ENCODE measurements at places on chromosomes 12 and 14.

GRCh38 chr12:21300632-21301031 lies 34.1 kb downstream of the SLCO1A2 start:
- DNase-seq: no peak

- DNase-seq: no peak
These were observed 59.1 kb downstream of the RASSF3 start for GRCh38 chr12:64669270-64669842.

DNA sequence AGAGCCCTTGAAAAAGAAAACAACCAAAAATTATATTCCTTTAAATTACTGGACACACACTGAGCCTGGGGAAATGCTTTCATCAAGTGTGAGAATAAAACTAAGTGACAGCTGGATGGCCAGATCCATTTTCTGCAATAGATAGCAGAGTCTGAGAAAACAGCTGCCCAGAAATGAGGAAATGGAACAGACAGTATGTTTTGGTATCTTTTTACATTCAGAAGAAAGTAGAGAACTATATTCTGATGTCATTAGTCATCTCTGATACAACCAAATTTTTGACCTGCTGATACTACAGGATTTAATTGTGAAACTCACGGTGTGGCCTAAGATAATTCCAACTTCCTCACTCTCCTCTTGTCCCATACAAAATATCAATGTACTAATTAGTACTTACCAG lies 78.2 kb downstream of the HMGA2 start:
- no peak for DNase-seq

DNA sequence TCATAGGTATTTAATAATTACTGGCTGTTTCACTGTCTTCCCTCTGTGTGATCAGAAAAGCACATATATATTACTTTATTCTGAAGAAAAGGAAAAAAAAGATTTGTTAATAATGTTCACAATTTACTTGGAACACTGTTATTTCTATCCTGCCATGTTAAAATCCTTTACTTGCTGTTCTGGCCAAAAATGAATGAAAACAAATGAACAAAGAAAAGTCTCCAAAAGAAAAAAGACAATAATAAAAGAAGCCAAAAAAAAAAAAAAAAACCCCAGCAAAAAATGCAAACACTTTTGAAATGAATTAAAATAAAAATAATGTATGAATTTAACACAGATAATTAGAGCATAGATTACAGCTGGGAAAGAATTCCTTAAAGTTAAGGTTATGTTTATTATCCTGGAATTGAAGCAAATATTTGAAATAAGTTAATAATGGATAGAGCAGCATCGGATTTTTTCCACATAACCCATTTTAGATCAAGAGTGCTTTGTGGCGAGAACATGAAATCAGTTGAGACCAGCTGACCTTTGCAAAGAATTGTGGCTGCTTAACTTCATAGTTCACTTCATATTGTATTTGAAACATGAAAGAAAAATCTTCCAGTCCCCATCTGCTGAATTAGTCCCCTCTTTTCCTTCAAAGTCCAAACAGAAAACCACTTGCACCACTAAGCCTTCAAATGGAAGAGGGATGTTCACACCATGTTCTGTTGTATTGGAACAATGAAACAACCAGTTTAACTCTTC lies 444.8 kb downstream of the ADAMTS20 start:
- DNase-seq: no peak

DNA sequence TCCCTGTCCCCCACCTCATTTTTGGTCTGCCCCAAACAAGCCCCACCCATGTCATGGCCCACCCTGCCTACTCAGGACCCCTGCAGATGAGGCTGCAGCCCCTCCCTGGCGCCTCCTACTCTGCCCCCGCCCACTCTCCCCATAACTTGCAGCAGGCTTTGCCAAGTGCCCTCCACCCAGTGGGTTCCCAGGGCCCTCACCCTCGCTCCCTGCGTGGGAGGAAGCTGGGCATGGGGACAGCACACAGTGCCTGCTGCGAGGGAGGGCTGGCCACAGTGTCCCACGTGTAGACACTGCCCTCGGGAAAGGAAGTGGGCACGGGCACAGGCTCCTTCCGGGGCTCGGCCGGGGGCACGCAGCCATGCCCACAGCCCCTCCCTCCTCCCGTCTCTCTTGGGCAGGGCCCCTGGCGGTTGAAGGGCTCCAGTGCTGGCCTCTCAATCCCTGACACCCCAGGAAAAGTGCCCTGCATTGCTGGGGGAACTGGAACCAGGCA lies 9.4 kb downstream of the AKT1 start:
- no peak for DNase-seq

DNA sequence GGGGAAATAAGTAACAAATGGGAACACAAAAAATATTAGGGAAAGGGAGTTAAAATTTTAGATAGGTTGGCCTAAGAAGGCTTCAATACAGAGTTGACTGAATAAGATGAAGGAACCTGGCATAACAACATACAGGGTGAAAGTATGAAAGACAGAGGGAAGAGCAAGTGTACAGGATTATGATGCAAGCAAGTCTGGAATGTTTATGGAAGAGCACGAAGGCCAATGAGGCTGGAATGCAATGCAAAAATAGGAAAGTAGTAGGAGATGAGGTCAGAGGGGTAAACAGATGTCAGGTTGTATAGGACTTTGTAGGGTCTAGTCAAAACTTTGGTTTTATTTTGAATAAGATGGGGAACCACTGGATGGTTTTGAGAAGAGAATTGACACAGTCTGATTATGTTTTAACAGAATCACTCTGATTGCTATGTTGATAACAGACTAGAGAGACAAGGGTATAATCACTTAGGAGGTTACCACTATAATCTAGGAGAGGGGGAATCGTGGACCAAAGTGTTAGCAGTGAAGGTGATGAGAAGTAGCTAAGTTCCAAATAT lies 96.8 kb downstream of the OSBPL8 start:
- no peak for DNase-seq

GRCh38 chr12:52353766-52354165 lies 13.5 kb downstream of the KRT85 start:
- DNase-seq: no peak

GRCh38 chr12:4796694-4797482 lies 76.7 kb downstream of the GALNT8 start:
- DNase-seq: no peak

GRCh38 chr14:81018251-81018650 lies 62.8 kb downstream of the TSHR start:
- DNase-seq: no peak

DNA sequence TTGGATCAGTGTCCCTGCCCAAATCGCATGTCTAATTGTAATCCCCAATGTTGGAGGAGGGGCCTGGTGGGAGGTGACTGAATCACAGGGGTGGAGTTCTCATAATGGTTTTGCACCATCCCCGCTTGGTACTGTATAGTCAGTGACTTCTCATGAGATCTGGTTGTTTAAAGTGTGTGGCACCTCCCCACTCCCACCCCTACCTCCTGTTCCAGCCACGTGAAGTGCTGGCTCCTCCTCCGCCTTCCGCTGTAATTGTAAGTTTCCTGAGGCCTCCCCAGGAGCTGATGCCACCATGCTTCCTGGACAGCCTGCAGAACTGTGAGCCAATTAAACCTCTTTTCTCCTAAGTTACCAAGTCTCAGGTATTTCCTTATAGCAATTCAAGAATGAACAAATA lies 67.2 kb downstream of the FERMT2 start:
- no peak for DNase-seq

DNA sequence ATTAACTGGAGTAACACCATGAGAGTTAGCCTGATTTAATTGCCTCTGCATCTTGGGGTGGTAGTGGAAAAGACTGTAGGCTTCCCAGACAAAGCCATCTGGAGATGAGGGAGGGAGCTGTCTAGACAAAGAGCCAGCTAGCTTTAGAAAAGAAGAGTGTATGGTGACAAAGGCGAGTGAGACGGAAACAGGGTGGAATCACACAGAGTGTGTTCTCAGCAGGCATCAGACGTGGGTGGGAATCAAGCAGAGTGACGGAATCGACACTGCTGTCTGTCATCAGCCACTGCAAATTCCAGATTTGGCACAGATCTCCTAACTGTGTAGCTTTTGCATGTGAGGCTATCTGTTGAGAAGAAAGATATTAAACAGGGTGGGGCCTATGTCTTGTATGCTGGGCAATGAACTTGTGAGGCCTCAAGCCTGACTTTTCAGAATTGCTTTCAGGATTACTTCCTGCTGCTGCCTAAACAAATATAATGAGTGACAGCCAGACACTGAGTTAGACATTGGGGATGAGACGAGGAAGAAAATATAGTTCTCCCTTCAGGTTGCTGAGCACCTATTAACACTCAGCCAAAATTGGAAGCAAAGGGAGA lies 236.5 kb upstream of the GRIP1 start:
- peak; percentile 40 for DNase-seq

DNA sequence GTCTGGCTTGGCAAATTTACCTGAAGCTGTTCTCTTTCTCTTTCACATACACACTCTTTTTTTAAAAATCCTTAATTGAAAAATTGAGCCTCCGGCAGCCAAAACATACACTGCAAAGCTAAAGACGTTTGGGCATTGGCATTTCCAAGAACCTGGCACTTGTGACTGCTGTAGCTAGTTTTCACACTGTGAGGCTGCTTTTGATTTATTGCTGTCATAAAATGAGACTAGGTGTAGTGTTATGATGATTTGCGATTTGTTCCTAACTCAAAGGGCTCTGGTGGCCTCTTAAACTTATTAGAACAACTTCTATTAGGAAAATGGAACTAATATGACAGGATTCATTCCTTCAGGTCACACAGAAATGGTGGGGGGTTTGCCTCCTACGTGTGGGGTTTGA lies 377.1 kb upstream of the FAR2 start:
- no peak for DNase-seq

DNA sequence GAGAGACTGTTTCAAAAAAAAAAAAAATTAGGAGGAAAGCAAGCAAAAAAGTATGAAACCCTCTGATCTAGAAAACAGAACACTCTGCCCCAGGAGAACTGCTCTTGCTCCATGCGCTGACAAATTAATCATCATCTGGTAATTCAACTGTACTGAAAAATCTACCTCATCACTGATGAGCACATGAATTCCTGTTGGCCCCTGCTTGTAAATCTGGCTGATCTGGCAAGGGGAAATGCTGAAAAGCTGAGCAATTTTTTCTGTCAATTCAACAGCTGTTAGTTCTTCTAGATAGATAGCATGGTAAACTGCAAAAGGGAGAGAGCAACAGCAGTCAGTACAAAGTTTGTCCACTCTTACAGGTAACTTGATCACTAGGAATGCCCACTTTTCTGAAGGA lies 15.2 kb upstream of the CSRNP2 start:
- no peak for DNase-seq

DNA sequence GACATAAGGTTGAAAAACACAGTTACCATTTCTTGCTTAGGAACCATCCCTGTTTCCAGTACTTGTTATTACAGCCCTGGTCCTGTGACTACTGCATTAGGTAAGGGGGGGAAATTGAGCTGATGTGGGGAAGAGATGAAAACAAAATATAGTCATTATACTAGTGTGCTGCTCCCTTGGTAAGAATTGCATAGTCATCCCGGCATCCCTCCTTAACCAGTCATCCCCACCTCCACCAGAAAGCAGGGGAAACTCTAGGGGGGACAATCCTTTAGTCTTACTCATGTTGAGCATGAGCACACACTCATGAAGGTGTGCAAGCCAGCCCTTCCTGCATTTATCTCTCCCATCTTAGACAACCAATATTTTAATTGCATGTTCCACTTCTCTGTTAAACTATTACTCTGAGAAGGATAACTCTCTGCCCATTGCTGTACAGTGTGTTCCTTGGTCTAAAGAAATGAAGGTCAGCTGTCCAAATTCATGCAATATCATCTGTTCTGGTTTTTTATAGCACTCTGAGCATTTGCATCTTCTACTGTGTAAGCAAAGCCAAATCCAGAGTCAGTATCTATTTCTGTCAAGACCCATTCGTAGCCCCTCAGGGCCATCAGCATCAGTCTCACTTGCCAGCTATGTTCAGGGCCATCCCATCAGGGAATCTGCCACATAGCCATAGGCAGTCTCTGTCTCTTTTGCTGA lies 46.8 kb downstream of the TMEM30B start:
- DNase-seq: no peak

- DNase-seq: no peak
These were observed 11.1 kb downstream of the TXNRD1 start for GRCh38 chr12:104226672-104227071.

DNA sequence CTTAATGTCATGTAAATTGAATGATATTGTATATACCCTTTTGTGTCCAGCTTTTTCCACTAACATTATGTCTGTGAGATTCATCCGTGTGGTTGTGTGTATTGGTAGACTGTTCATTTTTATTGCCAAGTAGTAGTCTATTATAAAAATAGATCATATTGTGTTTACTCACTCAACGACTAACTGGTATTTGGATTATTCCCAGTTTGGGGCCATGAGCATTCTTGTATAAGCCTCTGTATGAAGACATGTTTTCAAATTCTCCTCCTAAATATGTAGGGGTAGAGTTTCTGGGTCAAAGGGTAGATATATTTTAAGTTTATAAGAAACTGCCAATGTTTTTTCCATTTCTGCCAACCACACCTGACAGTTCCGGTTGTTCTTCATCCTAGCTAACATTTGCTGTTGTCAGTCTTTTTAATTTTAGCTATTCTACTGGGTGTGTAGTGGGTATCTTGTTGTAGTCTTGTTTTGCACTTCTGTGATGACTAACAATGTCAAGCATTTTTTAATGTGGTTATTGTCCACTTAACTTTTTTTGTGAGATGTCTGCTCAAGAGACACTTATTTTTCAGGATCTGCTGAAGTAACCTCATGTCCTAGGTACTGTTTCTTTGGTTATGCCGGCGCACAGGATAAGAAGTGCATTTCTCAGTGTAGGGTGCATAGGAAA lies 93.2 kb downstream of the DACT1 start:
- DNase-seq: no peak

- DNase-seq: no peak
These were observed 156.9 kb downstream of the SRGAP1 start for GRCh38 chr12:64001439-64001838.

GRCh38 chr12:122161682-122162081 lies 12.3 kb downstream of the IL31 start:
- no peak for DNase-seq

DNA sequence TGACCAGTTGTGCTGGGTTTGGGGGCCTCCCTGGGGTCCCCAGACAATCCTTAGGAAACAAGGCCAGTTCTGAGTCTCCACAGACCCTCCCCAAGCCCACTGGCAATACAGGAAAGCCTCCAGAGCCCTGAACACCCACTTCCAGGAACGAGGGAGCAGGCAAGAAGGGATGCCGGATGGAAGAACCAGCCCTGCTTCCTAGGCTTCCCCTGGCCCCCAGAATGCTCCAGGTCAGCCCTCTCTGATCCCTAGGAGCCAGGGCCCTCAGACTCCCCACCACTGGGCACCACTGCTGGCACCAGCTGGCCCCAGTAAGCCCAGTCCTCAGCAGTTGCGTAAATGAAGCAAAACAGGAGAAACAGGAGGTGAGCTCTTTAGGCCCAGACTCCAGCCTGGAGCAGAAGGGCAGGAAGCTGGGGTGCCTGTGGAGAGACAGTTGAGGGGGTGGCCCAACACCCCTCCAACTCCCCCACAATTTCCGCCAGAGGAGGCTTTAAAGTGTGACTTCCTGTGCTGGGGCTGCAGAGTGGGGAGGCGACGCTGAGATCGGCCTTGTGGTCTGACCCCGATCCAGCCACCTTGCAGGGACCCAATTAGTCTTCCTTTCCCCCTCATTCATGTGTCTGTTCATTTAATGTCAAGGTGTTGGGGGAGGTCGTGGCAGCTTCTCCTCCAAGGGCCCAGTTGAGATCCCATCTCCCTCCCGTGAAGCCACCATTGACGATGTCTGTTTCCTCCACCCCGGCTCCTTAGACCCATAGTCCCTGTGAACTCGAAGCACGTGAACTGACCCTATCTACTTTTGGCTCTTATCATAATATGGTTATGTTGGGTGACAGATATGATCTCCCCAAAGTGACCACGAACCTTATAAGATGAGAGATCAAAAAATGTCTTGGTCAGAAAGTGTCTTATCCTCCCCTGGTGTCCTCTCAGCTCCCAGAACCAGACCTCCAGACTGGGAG lies 4.7 kb downstream of the TNFRSF1A start:
- no peak for DNase-seq
